ENCODE measurements at places on chromosomes 5 and 9.

DNA sequence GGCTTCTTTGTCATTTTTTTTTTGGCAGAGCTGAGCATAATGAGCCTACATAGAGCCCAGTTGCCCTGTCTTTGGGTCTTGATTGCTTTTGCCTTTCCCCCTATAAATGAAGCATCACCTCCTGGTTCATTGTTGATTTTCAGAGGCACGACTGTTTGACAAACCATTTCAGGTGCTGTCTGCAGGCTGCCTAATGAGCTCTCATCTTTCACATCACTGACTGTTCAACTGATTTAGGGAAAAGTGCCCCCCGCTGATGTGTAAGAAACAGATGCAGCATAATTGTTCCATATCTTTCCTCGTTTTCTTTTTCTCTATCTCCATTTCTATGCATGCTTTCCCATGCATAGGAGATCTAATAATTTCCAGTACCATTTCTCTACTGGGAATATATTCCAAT is 338.6 kb downstream of the TMEM38B start:
- no peak for DNase-seq

DNA sequence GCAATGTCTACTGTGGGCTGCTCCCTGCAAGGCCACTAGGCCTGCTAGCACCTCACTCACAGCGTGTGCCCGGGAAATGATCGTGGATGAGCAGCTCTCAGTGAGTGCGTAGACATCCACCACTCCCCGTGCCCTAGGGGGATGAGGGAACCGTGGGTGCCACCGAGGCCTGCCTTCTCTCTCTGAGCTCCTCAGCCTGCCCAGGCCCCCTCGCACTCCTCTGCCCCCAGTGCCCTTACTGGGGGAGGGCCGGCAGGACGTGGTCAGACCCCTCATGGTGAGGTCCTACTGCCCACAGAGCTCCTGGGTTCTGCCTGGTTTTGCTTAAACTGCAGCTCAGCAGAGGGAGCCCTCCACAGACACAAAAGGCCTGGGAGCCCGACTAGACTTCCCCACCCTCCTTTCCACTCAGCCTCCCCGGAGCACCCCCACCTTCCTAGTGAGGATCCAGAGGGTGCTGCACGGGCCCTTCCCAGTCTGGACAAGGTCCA is 220.0 kb downstream of the CACNA1B start:
- no peak for DNase-seq

DNA sequence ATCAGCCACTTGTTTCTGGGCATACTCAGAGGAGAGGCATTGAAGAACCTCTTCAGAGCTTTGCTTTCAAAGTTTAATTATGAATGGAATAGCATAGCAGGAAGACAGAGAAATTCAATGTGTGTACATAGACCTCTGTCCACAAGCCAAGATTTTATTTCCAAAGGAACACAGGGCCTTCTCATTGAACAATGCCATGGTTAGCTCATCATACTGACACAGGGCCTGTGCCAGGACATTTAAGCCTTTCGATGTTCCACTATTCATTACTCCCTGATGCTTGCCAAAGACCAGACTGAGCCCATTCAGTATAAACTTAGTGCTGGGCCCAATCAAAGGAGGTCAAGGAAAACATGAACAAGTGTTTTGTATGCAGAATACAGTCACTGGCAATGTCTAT is 280.8 kb downstream of the FBXL17 start:
- no peak for DNase-seq

DNA sequence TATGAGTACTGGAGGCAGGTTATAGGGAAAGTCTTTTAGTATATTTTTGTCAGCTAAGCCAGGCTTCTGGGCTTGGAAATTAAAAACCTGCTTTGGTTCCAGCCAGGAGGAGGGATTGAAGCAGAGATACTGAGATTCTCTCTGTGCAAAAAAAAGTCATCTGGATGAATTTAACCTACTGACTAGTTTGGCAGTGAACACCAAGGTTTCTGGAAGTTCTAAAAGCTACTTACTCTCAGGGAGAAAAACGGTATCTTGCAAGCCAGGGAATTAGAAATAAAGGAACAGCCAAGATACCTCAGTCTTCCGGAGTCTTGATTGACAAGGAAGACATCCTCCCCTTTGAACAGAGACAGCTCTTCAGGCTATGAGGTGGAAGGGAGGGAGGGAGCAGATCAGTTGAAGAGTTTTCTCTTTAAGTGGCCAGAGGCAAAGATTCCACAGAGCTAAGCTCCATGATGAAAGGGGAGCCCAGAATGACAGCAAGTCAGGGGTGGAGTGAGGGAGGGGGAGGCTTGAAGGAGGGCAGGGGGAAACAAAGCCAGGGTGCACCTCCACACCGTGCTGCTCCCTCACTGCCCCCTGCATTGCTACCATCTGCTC is 8.3 kb upstream of the ZBTB34 start:
- DNase-seq: no peak

GRCh38 chr9:96649620-96650324 is 5.3 kb downstream of the PRXL2C start:
- DNase-seq: no peak

DNA sequence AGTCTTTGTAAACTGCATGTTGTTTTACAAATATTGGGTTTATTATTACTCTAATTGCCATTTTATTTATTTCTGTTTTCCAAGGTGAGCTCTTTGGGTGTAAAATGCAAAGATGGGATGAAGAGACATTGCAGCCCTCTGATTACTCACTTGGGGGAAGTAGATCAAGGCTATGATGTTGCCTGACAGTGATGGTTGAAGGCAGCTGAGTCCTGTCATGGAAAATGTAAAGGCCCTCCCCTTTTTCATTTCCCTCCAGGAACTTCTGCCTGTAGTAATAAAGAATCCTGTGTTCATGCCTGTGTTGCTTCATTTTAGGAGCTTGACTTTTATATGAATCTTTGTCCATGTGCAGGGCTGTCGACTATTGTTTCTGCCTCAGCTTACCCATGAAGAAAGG is 605.4 kb upstream of the CLINT1 start:
- no peak for DNase-seq

DNA sequence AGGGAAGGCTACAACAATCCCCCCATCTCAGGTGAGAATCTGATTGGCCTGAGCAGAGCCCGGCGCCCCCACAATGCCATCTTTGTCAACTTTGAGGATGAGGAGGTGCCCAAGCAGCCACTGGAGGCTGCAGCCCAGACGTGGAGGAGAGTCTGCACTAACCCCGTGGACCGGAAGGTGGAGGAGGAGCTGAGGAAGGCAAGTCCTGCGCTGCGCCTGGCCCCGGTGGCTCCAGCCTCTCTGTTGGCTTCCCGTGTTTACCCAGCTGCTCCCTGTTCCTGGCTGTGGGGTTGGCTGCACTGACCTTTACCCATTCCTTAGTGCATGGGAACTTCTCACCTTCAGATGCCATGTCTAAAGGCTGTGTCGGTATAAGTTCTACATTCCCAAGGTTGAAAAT is 11.0 kb upstream of the CEL start:
- no peak for DNase-seq

- DNase-seq: no peak
These were observed 77.4 kb upstream of the C5orf46 start for GRCh38 chr5:147983742-147984141.

DNA sequence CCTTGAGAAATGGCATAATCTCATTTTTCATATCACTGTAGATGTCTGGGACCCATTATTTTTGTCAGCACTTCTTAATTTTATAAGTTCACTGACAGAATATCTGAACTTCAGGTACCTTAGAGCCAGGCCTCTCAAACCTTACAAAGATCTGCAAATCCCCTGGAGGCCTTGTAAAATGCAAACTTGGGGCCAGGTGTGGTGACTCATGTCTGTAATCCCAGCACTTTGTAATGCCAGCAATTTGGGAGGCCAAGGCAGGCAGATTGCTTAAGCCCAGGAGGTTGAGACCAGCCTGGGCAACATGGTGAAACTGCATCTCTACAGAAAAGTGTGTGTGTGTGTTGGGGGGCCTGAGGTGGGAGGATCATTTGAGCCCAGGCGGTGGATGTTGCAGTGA is 30.8 kb downstream of the RASGRF2 start:
- DNase-seq: no peak

DNA sequence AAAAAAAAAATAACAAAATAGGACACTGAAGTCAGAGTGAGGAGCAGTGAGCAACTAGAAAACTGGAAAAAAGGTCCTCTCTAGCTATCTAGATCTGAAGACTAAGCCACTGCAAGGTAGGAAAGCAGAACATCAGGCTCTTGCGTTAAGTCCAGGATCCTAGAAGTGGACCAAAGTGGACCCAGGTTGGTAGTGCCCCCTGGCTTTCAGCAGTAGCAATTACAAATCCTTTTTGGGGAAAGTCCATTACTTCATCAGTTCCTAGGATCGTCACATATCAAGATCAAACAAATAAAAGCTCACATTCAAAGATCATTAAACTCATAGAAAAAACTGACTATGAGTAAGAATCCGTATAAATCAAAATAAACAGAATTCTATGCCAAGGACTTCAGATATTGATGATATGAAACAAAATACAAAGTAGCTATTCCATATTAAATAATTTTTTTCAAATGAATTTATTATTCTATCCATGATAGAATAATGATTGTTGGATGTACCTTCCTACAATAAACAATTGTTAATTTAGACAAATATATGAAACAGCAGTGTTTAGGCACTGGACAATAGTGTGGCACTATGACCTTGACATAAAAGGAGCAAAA is 6.5 kb upstream of the RICTOR start:
- DNase-seq: no peak

DNA sequence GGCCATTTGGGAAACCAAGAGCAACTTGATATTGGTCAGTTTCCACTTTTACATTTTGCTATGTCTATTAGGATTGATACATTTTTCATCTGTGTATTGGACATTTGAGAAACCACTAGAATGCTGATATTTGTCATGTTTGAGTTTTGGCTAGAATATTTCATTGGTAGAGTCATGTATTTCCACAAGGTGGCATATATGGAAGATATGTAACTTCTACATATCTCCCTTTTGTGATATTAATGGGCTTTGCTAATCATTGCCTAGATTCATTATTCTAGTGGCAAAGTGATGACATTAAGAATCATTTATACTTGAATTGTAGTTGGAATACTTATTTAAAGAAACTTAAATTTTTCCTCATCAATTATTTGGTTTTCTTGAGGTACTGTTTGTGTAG is 692.9 kb upstream of the EDIL3 start:
- DNase-seq: no peak

DNA sequence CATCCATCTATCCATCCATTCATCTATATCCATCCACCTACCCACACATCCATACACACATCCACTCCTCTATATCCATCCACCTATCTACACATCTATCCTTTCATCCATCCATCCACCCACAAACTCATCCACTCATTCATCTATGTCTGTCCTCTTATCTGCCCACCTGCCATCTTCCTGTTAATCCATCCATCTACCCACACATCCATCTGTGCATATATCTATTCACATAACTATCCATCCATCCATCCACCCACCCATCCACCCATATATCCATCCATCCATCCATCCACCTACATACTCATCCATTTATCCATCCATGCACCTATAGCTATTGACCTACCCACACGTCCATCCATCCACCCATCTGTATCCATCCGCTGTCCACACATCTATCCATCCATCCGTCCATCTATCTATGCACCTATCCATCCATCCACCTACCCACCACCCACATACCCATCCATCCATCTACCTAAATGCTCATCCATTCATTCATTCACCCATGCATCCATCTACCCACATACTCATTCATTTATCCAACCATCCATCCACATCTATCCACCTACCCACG is 182.1 kb upstream of the TBC1D2 start:
- no peak for DNase-seq

GRCh38 chr5:81167078-81167477 is 66.0 kb upstream of the CKMT2 start:
- DNase-seq: no peak

GRCh38 chr9:7176561-7176960 is 418.8 kb downstream of the KDM4C start:
- no peak for DNase-seq

- no peak for DNase-seq
These were observed 58.4 kb downstream of the OR2K2 start for GRCh38 chr9:111271481-111272080.

All from activated naive CD8-positive, alpha-beta T cell treated with anti-CD3 and anti-CD28 coated beads, Interleukin-2, amount 50 U/mL, for 16 hours (primary cell).